ENCODE measurements at places on chromosomes 11 and 22.
A peak's percentile ranks its signal among the peaks of the same experiment; 100 is the strongest.

- no peak for DNase-seq
Measured at GRCh38 chr11:13094930-13095687, 86.0 kb downstream of the RASSF10 start.

DNA sequence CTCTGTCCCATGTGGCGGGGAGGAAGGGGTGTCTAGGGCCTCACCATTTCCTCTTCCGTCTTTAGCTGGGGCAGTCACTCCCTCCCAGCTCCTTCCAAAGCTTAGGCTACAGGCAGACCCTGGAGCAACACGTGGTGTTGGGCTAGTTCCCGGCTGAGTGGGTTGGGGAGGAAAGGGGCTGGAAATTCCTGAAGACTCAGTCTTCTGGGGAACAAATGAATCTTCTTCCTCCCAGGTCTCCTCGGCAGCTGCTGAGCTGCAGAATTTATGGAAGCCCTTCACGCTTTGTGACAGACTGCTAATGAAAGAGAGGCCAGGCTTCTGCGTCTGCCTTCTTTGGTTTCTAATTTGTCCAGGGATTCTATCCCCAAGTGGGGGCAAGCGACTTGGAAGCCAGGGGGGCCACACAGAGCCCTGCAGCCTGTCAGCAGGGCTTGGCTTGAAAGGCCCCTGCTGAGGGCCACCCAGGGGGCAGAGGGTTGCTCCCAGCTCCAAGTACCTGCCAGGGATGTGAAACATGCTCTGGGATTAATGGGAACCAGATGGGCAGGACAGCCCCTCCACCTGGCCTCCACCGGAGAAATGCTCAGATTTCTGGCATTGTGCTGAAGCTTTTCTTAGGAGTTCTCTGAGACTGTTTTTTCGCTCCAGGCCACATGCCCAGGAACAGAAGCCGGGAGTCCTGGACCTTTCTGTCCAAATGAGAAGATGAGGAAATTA is 123.1 kb downstream of the PKNOX2 start:
- DNase-seq: no peak

DNA sequence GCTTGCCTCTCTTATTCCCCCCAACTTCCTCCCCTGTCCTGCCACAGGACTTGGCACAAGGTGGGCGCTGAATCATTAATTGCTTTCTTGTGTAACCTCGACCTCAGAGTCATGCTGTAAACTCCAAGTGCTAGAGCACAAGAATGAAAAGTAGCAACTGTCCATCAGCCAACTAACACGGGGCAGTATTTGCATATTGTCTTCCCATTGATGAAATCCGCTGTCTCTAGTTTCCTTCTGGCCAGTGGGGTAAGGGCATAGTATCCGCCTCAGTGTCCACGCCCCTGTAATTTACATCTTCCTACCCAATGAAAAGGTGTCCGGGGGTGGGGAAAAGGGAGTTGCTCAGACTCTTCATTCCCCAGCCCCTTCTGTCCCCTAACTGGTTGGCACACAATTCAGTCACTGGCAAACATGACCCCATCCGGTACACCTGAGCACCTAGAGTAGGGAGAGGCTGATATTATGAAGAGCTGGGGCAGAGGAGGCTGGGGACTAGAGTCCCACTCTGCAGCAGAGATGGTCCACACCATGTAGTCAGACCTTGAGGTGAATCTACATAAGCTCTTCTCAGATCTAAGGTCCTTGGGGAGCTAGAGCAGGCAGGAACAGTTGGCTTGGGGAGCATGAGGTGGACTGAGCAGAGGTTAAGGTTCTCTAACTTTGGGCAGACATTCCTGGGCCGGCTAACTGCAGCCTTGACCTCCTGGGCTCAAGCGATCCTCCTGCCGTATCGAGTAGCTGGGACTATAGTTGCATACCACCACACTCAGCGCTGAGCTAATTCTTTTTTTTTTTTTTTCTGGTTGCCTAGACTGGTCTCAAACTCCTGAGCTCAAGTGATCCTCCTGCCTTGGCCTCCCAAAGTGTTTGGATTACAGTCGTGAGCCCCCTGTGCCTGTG is 6.8 kb upstream of the GGA1 start:
- DNase-seq: no peak

GRCh38 chr11:6319001-6319703 is 1.1 kb downstream of the CAVIN3 start:
- no peak for DNase-seq

DNA sequence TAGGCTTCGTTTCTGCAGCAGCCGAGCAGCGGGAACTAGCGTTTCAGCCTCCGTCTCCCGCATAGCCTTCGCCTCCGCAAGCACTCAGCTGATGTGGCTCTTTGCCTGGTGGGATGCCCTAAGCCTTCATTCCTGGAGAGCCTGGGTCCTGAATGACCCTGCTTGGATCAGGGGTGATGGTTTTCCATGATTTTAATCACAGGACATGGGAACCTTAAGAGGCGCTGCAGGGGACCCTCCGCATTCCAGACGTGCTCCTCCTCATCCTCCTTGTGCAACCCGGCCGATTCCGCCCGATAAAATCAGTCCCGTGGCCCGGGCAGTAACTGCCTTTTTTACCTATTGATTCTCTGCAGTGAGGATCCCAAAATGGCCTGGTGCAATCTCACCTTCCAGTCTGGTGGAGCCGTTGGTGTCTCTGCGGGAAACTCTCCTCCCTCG is 8.2 kb downstream of the C11orf21 start:
- DNase-seq: no peak

DNA sequence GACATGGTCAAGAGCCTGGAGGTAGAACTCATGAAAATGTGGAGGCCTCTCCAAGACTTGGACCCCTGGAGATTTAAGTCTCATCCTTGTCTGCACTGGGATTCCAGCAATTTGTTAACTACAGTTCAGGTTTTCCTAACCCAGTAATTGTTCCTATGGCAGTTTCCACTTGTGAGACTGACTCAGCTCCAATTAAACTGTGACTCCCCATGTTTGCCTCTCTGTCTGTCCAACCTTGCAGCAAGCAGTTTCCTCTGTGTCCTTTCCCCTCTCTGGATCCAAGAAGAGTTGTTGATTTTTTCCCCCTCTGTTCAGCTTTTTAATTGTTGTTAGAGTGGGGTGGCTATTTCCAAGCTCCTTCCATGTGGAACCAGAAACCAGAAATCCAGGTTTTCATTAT is 16.2 kb upstream of the ARHGAP20 start:
- DNase-seq: no peak

DNA sequence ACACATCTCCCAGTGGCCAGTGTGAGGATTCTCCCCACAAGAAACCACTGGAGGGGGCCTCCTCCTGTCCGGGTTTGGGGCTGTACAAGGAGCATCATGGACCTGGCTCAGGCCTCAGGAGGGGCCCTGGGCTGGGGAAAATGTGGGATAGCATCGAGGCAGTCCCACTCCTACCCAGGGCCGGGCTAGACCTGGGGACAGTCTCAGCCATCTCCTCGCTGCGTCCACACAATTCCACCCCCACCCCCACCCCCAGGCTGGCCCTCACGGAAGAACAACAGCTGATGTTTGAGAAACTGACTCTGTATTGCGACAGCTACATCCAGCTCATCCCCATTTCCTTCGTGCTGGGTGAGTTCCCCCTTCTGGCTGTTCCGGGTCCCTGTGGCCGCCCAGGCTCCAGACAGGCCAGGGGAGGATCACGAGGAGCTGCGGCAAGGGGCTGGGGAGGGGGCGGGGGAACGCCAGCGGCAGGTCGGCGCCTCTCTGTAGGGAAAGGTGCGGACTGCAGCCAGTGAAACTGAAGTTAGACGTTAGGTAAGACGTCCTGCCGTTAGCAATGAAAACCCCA is 4.8 kb downstream of the BEST1 start:
- no peak for DNase-seq

GRCh38 chr11:128521682-128522054 is 65.7 kb downstream of the ETS1 start:
- no peak for DNase-seq

GRCh38 chr11:72039031-72039855 is 40.5 kb downstream of the IL18BP start:
- DNase-seq: no peak

GRCh38 chr22:44586999-44587736 is 89.1 kb upstream of the RTL6 start:
- peak; percentile 1 for DNase-seq

DNA sequence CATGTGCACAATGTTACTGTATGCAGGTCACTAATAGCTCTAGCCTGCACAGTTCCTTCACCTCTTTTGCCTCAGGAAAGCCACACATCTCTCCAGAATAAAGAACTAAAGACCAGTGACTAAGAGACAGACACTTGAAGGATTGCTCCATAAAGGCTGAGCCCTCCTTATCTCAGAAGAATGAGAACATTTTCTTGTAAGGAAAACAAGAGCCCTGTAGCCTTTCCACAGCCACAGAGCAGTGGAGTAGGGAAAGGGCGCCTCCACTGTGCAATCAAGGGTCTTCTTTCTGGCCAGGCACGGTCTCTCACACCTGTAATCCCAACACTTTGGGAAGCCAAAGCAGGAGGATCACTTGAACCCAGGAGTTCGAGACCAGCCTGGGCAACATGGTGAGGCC is 202.6 kb upstream of the TMEM45B start:
- no peak for DNase-seq

DNA sequence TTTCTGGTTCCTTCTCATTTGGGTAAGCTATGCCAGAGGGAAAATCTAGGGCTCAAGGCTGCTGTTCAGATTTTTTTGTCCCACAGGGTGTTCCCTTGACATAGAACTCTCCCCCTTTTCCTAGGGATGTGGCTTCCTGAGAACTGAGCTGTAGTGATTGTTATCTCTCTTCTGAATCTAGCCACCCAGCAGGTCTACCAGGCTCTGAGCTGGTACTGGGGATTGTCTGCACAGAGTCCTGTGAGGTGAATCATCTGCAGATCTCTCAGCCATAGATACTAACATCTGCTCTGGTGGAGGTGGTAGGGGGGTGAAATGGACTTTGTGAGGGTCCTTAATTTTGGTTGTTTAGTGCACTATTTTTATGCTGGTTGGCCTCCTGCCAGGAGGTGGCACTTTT is 167.3 kb upstream of the PGR start:
- DNase-seq: no peak

GRCh38 chr11:32830413-32830738 is 649 bp downstream of the PRRG4 start:
- no peak for DNase-seq

DNA sequence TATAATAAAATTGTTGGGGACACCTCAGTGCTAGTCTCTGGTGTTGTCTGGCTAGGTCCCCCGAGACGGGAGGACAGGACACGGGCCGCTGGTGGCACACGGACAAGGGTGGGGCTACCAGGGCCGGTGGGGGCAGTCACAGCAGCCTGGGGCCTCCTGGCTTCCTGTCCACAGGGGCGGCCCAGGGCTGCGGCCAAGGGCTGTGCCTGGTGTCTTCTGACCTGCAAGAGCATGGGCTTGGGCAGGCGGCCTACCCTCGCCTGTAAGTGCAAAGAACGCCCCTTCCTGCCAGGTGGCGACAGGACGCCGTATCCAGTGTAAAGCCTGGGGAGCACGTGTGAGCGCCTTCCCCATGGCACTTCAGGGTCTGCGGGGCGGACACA is 3.6 kb downstream of the LRFN4 start:
- no peak for DNase-seq

- DNase-seq: peak; percentile 3
Measured at GRCh38 chr11:2793701-2794045, 91.9 kb downstream of the CDKN1C start.

GRCh38 chr11:27196203-27196897 is 155.7 kb downstream of the BBOX1 start:
- no peak for DNase-seq

GRCh38 chr11:64120951-64121569 is 44.9 kb downstream of the MACROD1 start:
- DNase-seq: no peak

DNA sequence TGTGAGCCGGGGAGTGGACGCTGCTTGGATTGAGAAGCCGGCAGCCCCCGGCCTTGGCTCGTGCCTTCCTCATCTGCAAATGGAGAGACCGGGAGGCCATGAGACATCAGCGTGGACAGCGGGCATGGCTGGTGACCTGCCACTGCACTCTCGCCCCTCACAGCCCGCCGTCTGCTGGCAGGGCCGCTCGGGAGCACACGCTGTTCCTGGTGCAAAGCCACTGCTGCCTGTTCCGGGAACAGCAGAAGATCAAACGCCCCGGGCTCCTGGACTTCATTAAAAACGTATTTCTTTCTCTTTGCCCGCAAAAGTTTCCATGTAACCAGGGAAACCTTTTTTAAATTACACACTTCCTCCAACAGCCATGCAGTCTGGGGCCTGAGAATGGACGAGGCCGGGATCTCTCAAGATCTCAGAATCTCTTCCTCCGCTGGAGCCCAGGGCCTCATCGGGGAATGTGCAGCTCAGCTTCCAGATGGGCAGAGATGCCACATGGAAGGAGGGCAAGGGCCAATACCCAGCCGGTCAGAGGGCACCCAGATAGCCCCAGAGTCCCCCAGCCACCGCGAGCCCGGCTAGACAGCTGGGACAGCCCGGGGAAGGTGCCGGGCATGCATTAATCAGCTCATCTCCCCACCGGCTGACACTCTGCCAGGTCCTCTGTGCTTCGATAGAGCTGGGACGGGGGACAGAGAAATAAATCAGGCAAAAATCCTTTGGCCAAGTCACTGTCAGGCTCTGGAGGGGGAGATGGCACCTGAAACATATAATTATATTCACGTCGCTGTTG is 62.8 kb upstream of the PRR5 start:
- DNase-seq: no peak

GRCh38 chr11:94665116-94665659 is 98.0 kb downstream of the PIWIL4 start:
- DNase-seq: no peak

DNA sequence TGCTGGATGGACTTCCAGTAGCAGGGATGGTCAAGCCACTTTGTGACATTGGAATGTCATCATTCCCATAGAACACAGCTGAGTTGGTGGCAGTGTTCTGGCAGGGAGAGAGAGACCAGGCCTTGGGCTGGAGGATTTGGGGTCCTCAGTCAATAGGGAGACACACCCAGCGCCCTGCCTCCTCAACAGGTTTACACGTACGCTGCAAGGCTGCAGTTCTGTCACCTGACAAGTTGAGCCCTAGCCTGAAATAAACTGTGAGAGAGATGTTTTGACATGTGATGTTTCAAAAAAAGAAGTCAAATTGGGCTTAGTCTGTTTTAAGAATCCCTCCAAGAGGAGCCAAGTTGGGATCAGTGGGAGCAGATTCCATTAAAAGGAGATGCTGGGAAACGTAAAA is 42.9 kb upstream of the CRYBB3 start:
- DNase-seq: no peak

- DNase-seq: no peak
Measured at GRCh38 chr11:17519061-17519885, 24.9 kb downstream of the USH1C start.
